Endothelial cell (in vitro differentiated cells): ENCODE measurements at places on chromosomes 5 and 9.

GRCh38 chr9:35106343-35106730, 3.4 kb upstream of the STOML2 start:
- DNase-seq, result no peak

GRCh38 chr5:83925321-83925954, 204.8 kb upstream of the HAPLN1 start:
- no peak for DNase-seq

DNA sequence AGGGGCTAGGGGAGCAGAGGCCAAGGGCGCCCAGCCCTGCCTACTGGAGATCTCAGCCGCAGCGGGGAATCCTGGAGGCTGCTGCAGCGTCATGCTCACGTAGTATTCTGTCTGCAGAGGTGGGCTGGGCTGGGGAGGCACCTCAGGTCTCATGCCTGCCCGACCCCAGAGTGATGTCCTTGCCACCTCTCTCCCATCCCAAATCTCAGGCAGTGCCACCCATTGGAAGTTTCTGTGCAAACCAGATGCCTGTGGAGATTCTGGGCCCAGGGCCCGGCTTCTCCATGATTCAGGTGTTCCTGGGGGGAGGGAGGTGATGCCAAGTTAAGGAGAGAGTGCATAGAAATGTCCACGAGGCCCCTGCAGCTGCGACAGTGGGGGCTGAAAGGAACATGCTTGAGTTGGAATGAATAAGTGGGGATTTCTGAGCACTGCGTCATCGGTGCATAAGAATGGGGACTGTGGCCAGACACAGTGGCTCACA, 72.0 kb downstream of the ANKRD33B start:
- DNase-seq, result no peak

- DNase-seq, result no peak
These were observed 4.7 kb downstream of the SH3RF2 start for GRCh38 chr5:145941096-145941447.

DNA sequence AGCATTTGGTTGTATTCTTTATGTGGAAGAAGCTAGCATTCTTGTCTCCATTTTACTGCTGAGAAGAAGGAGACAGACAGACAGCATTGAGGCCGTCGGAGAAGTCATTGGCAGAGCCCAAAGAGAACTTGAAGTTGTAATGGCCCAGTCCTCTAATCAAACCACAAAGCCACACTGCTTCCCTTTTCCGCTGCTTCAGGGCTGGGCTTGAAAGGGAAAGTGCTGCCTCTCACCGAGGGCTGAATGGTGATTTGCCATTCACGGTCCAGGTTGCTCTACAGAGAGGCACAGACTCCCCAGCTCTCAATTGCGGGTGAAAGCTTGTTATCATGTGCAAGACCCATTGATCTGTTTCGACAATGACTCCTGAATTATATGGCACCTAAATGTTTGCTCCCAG, 25.6 kb upstream of the POU4F3 start:
- DNase-seq, result no peak

GRCh38 chr9:137813651-137814415, 63.7 kb upstream of the CACNA1B start:
- no peak for DNase-seq

DNA sequence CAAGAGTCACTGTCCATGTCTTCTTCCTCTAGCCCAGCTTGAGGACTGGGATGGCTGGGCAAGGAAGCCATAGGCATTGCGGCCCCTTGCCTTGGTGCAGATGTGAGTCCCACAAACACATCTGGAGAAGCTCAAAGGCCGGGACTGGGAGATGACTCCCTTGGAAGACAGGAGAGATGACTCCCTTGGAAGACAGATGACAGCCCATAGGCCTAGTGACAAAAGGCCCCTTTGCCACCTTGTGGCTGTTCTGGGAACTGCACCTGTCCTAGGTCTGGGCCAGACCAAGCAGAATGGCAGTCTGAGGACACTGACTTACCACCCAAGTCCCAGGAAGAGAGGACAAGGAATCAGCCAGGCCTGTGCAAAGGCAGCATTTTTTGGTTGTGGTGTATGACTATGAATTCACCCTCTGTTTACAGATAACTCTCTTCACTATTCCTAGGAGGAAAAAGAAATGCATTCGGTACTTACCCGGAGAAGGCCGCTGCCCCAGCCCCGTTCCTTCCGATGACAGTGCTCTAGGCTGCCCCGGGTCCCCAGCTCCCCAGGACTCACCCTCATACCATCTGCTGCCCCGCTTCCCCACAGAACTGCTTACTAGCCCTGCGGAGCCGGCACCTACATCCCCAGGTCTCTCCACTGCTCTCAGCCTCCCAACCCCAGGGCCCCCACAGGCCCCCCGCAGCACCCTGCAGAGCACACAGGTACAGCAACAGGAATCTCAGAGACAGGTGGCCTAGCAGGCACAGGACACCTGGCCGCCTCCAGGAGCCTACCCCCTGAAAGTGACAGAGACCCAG, 30.8 kb downstream of the SKP1 start:
- DNase-seq, result peak; percentile 83

- DNase-seq, result no peak
These were observed 31.9 kb downstream of the ANKRD33B start for GRCh38 chr5:10595672-10596309.

GRCh38 chr5:95403996-95404395, 12.8 kb downstream of the FAM81B start:
- DNase-seq, result no peak

DNA sequence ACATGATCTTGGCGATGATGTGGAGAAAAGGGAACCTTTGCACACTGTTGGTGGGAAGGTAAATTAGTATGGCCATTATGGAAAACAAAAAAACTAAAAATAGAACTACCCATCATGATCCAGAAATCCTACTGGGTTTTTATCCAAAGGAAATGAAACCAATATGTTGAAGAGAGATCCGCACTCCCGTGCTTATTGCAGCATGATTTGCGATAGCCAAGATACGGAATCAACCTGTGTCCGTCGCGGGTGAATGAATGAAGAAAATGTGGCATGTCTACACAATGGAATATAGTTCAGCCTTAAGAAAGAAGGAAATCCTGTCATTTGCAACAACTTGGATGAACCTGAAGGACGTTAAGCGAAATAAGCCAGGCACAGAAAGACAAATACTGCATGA, 84.5 kb downstream of the TTLL11 start:
- DNase-seq, result no peak

- no peak for DNase-seq
These were observed 6.2 kb upstream of the CPEB4 start for GRCh38 chr5:173881811-173882575.

DNA sequence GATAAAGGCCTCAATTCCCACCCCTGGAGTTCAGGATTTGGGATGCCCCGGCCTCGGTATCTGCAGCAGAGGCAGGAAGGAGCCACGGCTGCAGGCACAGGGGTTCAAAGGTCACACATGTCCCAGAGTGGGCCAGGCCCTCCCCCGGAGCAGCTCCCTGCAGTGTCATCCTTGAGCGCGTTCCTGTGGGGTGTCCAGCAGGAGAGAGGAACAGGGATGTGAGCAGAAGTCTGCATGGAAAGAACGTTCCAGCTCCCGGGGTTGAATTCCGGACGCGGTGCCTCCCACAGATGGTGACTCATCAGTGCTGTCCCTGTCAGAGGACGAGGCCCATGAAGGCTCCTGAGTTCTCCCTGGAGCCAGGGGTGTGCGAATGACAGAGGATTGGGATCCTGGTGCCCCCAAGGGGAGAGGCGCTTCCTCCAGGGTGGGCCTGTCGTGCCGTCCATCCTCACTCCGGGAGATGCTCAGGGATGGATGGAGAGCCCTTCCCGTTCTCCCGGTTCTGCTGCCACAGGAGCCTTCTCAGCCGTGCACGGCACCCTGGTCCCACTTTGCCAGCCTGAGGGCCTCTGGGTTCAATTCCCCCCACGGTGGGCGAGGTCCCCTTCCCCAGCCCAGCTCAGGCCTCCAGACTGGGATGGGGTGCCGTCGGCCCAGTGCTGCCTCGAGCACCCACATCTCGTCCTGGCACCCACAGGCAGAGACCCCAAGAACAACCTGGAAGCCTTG, 3.1 kb downstream of the LCN1 start:
- no peak for DNase-seq

DNA sequence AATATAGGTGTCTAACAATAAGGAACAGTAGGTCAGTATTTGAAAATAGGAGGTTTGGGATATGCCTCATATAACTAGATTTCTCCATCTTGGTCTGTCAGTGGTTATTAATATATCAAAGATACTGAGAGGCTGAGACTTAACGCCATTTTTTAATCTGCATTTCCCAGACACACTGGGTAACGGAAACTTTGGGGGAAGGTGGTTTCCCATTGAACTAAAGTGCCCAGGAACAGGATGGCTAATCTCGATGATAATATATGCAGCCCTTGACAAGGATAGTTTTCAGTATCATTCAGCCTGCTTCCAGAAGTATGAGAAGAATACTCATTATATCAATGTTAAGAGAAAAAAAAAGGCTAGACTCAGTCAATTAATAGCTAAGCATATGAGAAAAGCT, 30.7 kb downstream of the EFNA5 start:
- DNase-seq, result no peak

DNA sequence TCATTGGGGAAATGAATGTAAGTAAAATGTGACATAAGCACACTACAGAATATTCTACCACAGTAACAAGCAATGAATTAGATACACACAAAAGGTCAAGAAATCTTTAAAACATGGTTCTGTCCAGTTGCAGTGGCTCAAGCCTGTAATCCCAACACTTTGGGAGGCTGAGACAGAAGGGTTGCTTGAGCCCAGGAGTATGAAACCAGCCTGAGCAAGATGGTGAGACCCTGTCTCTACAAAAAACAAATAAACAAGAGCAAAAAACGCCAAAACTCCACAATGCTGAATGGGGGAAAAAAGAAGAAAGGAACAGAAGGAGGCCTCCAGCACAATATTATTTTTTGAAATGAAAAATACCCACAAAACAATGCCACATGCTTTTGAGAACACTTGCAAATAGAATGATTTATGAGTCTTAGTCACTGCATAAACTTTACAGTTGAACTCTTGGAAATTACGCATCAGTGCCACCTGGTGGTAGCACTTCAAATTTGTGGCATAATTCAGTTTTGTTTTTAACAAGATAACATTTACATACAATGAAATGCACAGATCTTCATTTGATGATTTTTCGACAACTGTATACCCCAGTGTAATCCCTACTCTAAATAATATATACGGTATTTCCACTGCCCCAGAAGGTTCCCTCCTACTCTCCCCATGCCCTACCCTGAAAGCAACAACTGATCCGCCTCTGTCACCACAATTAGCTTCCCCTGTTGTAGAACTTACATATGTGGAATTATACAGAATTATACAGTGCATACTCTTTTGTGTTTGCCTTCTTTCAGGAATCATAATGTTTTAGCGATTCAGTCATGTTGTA, 14.4 kb upstream of the SPINK4 start:
- DNase-seq, result peak; percentile 66

GRCh38 chr5:132837868-132838267, 7.4 kb upstream of the SHROOM1 start:
- no peak for DNase-seq

GRCh38 chr5:71973563-71973962, 133.7 kb upstream of the MAP1B start:
- no peak for DNase-seq

DNA sequence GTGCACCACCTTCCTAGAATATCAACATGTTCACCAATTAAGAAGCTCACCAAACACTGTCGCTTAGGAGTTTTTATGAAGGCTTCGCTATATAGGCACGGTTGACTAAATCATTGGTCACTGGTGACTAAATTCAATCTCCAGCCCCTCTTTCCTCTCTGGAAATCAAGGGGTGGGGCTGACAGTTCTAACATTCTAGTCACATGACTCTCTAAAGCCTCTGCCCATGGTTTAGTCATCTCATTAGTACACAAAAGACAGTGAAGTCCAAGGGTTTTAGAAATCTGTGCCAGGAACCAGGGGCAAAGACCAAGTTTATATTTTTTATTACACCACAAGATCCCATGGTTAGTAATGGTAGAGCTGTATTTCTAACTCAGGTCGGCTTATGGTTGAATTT, 243.2 kb downstream of the ELAVL2 start:
- DNase-seq, result no peak

DNA sequence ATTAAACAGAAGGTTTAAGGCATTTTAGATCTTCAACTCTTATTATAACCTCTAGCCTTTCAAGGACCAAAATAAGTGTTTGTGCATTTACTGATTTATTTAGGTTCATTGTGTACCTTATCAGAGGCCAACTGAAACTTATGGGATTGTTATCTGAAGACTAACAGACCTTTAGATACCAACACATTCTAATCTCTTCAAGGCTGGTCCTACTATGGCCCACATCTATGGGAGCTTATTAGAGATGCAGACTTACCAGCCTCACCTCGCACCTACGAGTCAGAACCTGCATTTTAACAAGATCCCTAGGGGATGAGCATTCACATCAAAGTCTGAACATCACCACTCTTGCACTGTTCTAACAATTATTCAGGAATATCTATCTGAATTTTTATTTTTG, 1.9 kb downstream of the IARS1 start:
- no peak for DNase-seq

GRCh38 chr9:109765830-109766229, 14.2 kb upstream of the PALM2AKAP2 start:
- DNase-seq, result no peak

- no peak for DNase-seq
These were observed 177.5 kb downstream of the ZDHHC21 start for GRCh38 chr9:14515571-14516198.

- DNase-seq, result no peak
These were observed 42.5 kb upstream of the SH3PXD2B start for GRCh38 chr5:172496671-172497371.

DNA sequence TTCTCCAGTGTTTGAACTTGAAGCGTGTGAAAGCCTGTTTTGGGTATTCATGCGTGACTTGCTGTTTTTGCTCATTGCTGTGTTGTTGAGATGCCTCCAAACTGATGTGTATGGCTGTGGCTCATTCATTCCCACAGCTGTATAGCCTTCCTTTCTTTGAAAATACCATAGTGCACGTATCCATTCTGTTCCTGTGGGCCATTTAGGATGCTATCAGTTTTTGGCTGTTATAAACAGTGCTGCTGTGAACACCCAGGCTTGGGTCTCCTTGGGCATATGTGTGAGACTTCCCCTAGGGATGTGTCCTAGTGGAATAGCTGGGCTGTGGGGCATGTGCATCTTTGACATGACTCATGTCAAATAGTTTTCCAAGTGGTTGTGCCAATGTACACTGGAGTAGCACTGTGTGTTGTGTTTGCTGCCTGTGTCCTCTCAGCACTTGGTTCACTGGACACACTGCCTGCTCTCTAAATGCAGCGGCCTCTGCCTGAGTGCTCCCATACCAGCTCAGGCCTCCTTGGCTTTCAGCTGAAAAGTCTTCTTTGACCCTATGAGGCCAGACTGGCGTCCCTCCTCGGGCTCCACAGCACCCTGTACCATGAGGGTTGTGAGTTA, 102.6 kb upstream of the TBC1D2 start:
- DNase-seq, result no peak
